ENCODE measurements at places on chromosomes 11 and 22.
A peak's percentile ranks its signal among the peaks of the same experiment; 100 is the strongest.

DNA sequence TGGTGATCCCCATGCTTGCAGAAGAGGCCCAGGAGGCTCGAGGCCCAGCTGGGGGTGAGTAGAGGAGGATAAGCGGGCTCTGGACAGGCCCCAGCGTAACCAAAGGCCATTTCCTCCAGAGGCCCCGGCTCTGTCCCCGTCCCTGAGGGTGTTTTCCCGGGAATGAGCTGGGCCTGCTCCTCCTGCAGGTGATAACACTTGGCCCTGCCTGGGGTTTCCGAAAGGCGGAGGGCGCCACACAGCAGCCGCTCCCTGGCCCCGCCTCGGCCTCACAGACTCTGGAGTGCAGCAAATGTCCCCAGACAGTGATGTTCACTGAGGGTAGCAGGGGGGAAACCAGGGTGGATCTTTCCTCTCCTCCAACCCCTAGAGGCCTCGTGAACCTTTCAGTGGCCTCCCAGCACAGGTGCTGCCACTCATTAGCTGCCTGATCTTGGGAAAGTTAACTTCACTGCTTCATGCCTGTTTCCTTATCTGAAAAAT is 10.5 kb upstream of the MGAT3 start:
- DNase-seq: peak; percentile 51

- DNase-seq: peak; percentile 37
These were observed 9.8 kb upstream of the POU2AF1 start for GRCh38 chr11:111388842-111389241.

DNA sequence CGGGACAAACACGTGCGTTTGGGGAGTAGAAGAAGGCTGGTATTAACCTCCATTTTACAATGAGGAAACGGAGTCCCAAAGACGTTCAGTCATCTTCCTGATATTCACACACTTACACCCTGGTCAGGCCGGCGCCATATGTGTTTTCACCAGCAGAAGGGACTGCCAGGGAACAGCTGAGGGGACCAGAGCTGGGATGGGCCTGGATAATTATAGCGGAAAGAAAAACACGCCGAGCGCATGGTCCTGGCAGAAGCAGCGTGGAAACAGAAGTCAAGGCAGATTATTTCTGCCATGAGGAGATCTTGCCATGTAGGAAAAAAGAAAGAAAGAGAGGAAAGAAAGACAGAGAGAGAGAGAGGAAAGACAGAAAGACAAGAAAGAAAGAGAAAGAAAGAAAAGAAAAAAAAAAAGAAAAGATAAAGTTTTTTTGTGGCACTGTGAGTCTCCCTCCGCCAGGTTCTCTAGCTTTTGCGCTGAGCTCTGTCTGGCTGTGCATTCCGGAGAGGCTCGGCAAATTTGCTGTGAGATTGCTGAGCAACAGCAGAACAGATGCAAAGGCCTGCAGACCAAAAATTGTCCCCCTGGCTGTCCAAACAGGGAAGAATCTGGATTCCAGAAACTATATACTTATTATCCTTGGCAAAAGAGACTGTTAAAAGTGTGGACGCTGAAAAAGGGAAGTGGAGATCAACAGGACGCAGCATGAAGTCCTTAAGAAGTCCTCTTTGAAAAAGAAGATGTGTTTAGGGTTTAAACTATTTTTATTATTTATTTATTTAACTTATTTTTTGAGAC is 1.3 kb upstream of the UCP2 start:
- no peak for DNase-seq

DNA sequence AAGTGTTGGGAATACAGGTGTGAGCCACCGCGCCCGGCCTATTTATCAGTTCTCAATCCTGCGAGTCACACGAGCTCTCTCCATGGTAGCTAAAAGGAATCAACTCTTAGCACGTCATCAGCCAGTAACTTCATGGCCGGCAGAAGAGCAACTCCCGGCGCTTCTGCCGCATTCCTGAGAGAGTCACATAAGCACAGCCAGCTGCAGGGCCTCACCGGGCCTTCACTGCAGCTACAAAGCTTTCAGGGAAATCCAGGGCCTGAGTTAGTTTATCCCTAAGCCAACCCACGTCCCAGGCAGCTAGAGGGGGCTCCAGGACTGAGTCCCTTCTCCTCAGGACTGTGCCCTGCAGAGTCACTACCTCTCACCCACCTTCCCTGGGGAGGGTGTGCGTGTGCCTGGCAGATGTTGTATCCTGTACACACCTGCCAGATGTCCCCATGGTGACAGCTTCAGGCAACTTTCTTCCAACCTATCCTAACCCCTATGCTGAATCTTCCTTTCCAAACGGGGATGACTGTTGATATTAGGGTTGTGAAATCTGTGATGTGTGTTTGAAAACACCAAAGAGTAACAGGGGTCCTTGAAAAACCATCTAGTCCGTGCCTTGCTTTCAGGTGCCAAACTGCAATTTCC is 45.9 kb upstream of the ARFGAP3 start:
- DNase-seq: peak; percentile 38
